ENCODE measurements at places on chromosomes 16 and 17.

DNA sequence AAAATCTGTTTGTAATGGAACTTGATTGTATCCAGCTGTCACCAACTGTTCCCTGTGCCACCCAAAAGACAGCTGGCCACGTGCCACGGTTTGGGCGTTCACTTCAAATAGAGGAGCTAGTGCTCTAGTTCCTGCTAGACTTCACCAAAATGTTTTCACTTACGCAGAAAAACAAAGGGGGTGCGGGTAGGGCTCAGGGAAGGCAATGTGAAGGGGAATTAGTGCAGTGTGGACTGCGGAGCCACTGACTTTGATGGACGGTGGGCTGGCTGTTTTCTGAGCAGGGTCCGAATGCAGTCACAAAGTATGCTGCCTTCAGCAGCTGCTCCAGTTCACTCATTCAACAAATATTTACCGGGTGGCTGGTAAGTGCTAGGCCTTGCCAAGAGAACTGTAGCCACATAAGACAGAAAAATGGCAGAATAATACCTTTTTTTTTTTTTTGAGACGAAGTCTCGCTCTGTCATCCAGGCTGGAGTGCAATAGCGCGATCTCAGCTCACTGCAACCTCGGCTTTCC is 7.6 kb upstream of the CYTH1 start:
- DNase-seq = peak; percentile 56

DNA sequence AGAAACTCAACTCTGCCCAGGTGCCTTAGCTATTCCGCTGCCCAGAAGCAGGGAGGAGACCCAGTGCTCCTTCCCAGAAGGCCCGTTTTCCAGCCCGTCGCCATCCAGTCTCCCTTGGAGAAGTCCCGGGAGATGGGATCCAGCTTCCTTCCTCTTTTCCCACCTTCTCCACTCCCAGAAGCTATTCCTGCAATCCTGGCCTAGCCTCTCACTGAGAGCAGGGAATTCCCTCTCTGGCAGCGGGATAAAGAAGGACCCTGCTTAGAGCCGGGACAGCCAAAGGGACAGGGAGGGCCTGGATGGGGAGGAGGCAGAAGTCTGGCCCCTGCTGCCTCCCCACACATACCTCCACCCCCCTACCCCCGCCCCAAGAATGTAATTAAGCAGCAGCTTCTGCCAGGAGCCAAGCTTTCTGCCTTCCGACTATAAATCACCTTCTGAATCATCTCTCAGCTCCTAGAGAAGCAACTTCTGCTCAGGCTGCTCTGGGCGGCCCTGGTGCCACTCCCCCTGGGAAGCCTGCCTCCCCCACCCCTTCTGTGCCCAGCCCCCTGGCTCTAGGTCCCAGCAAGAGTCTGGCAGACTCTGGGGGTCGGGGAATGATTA is 6.4 kb downstream of the WNT3 start:
- no peak for DNase-seq

DNA sequence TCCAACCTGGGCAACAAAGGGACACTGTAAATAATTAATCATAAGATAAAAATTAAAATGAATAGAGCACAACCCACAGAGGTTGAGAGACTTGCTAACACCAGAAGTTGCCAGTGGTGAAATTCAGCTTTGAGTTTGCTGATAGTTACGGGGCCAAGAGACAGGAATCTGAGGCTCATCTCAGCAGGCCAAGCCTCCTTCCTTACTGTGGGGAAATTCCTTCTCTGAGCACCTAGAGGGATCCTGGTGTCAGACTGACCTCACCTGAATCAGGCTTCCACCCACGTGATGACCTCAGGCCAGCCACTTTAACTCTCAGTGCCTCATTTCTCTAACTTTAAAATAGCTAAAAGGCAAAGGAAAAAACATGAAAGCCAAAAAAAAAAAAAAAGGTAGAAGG is 4.7 kb downstream of the ABAT start:
- DNase-seq = no peak

GRCh38 chr17:18064053-18064452 is 23.7 kb upstream of the DRG2 start:
- no peak for DNase-seq

DNA sequence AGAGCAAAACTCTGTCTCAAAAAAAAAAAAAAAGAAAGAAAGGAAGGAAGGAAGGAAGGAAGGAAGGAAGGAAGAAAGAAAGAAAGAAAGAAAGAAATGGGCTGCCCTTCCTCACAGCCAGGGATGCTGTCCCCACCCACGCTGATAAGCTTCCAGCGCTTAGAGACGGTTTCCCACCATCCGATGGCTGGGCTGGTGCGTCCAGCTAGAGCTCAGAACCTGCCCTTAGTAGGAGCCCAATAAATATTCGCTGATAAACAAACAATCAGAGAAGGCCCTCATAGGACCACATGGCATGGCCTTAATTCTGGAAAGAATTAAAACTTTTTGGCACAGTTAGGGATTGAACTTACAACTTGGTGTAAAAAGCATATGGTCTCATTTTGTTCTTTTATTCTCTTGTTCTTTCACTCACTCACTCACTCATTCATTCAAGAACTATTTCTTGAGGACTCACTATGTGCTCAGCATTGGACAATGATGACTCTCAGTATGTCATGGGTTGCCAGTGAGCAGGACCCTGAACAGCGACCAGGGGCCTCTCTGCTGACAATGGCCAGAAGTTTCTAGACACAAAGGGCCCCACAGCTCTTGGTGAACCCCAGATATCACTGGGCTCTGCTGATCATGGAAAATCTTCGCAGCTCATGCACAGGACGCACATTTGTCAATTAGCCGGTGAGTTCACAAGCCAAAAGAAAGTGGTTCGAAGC is 32.5 kb upstream of the TNRC6C start:
- no peak for DNase-seq

GRCh38 chr16:70644763-70645597 is 1.4 kb upstream of the IL34 start:
- no peak for DNase-seq

- no peak for DNase-seq
These were observed 10.0 kb downstream of the ZNF594 start for GRCh38 chr17:5181509-5182305.

DNA sequence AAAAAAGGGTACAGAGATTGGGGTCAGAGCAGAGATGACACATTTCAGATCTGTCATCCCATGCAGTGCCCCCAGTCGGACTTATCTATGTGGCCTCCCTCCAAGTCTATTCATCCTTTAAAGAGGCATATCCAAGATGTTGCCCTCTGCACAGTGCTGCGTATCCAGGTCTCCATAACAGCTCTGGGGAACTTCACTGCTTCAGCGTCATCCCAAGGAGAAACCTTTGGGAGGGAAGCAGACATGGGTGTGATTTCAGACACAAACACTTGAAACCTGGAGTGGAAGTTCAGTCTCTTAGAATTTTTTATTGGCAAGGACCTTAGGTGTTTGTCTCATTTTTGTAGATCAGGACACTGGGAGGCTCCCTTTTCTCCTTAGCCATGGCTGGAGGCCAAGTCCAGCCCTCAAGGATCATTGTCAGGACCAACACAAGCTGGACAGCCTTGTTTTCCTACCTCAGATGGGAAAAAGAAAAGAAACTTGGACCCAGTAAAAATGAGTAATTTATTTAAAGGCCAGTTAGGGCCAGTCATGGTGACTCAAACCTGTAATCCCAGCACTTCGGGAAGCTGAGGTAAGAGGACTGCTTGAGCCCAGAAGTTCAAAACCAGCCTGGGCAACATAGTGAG is 23.9 kb upstream of the NLK start:
- DNase-seq = no peak

DNA sequence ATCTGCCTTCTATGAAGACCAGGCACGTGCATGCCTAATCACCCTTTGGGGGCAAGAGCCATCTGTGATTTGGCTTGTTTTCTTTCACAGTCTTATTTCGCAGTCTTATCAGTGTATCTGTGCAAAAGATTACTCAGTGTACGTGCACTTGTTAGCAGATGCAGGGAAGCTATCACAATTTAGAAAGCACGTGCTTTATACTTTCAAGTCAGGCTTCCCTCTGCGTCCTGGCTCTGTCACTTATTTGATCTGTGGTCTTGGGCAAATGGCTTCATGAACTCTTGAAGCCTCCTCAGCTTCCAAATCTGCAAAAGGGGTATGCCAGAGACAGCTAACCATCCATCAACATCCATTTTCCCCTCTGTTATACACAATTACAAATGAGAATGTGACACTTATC is 246.4 kb downstream of the XYLT1 start:
- DNase-seq = no peak

DNA sequence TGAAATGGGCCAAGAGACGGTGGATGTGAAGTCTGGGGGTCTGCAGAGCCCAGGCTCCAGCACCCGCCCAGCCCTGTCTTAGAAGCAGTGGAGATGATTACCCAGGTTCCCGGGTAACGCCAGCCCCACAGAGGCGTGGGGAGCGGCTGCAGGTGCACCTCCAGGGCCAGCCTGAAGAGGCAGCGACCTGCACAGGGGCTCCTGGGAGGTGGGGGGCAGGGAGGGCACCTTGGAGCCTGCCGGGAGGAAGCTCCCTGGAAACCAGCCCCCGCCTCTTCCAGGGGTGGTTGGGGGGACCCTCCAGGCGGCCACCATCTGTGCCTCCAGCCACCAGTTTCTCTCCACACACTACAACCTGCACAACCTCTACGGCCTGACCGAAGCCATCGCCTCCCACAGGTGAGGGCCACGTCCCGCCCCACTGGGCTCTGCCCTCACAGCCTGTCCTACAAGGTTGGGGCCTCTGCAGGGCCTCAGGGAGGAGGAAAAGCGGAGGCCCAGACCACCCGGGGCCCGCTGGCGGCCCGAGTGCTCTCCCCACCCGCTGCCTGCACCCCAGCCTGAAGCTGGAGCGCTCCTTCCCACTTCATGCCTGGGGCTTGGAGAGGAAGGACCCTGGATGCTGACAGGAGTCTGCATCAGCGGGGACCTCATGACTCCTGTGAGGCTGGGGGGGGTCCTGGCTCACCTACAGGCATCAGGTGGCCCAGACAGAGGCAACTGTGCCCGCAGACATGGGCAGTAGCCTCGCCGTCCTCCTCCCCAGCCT is 10.5 kb downstream of the GAA start:
- DNase-seq = no peak

GRCh38 chr17:69187294-69187693 is 41.3 kb downstream of the ABCA10 start:
- no peak for DNase-seq

GRCh38 chr16:69131167-69131838 is 1.1 kb downstream of the CHTF8 start:
- DNase-seq = peak; percentile 18

DNA sequence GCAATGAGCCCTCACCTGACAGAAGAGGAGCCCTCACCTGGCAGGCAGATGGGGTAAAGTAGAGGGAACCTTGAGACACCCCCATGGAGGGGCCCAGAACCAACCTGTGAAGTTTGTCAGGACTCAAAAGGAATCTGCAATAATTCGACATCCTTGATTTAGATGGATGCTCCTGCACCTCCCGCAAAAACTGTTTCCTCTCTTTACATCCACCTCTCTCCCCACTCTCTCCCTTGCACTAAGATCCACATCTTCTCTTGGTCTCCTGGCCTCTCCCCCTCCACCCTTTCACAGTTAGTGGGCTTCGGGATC is 34.9 kb upstream of the RBFOX3 start:
- no peak for DNase-seq

- no peak for DNase-seq
These were observed 185.3 kb downstream of the ZNF423 start for GRCh38 chr16:49670627-49671026.

- DNase-seq = no peak
These were observed 33.5 kb downstream of the KCNJ2 start for GRCh38 chr17:70202840-70203239.

- DNase-seq = no peak
These were observed 6.0 kb downstream of the GAA start for GRCh38 chr17:80107231-80108021.

- no peak for DNase-seq
These were observed 87.9 kb downstream of the OR1D5 start for GRCh38 chr17:2975469-2975958.

DNA sequence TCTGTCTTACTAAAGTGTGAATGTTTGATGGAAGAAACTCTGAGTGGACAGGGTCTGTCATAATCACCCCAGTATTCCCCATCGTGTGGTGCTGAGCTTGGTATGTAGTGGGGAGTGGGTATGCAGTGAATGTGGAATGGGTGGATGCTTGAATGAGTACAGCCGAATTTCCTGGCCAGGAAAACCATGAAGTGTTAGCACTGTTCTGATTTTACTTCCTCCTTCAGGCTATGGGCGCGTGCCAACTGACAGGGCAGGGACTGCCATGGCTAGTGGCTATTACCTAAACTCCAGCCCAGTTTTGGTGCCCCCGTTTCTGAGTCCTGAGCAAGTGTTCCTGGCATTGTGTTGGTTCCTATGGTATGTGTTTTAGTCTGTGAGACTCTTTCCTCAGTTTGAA is 48.6 kb downstream of the PRKCA start:
- no peak for DNase-seq

DNA sequence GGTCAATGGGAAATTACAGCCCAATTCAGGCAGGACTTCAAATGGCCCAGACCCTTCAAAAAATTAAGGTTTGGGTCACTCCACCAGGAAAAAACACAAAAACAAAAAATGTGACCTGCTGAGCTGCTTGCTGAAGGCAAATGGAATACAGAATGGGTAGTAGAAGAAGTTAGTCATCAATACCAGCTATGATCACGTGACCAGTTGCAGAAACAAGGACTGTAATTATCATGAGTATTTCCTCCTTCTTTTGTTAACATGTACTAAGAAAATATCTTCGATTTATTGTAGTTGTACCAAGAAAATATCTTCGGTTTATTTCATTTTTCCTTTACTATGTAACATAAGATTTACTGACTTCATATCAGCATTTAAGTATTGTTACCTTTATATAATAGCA is 1183.6 kb downstream of the CDH8 start:
- no peak for DNase-seq

DNA sequence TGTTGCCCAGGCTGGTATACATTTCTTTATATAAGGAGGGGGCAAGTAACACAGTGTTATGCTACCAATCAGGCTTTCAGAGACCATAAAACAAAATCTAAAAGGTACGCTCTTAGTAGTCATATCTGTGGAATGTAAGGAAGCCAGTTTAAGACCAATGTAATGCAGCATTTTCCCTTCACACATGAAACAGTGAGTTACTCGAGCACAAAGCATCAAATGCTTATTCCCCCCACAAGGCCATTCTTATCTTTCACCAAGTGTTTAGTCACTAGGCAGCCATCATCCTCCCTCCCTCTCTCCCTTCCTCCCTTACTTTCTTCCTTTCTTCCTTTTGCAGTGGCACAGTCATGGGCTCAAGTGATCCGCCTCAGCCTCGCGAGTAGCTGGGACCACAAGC is 12.8 kb downstream of the HMOX2 start:
- DNase-seq = no peak

DNA sequence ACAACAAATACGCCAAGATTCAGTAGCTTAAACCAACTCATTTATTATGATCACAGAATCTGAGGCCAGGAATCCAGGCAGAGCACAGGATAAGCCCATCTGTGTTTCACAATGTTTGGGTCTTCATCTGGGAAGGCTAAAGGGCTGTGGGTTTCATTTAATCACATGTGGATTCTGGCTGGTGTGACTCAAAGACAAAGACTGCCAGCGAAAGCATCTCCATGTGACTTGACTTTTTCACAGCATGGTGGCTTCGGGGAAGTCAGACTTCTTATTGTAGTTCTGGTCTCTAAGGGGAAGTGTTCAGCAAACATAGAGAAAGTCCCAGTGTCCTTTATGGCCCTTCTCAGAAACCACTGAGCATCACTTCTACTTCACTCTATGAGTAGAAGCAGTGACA is 1014.4 kb upstream of the GOT2 start:
- no peak for DNase-seq

Data from CD4-positive, alpha-beta T cell treated with Interferon gamma for 1 hour (primary cell).